Stimulated activated naive CD8-positive, alpha-beta T cell treated with anti-CD3 and anti-CD28 coated beads, Interleukin-15, amount 100 ng/mL, for 72 hours (primary cell): ENCODE measurements at places on chromosomes 13 and 19.

GRCh38 chr13:97124915-97125809, 97.0 kb upstream of the MBNL2 start:
- peak; percentile 11 for DNase-seq

GRCh38 chr13:113810640-113811039, 51.6 kb downstream of the TMEM255B start:
- no peak for DNase-seq

- no peak for DNase-seq
Observed at GRCh38 chr13:112693831-112694497, 4.1 kb downstream of the ATP11A start.

DNA sequence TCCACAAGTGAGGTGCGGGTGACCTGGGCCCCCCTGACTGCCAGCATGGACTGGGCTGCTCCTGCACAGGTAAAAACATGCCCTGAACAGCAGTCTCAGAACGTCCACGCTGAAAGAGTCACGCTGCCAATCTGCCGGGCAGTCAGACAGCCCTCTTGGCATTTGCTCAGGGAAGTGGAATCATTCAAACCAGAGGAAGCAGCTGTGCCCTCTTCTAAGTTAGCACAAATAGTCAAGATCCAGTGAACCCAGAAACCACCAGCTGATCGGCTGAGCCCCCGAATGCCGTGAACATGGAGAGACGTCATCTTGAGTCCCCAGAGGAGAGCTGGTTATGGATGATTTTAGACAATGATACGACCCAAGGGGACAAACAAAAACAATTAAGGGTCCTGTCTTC, 34.4 kb downstream of the KLF2 start:
- no peak for DNase-seq

DNA sequence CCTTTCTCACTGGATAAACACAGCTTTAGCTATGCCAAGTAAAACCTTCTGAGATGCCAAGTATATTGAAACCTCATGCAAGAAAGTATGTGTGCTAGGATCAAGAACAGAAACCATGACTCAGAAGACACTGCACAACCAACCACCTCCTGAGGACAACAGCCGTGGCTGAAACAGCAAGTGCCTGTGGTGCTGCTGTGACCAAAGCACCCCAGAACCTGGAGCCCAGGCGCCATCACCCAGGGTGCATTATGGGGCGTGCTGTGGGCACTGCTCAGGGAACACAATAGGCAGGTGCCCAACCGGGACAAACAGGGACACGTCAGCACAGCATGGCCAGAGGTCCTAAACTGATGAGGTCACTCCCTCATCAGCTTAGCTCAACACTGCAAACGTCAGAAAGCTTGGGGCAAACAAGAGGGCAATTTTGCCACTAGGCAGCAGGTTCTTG, 101.3 kb upstream of the SLC15A1 start:
- DNase-seq, result peak; percentile 89

- no peak for DNase-seq
Observed at GRCh38 chr19:19087676-19088075, 23.9 kb downstream of the SLC25A42 start.

- DNase-seq, result peak; percentile 27
Observed at GRCh38 chr19:13441810-13442512, 64.3 kb downstream of the CACNA1A start.

GRCh38 chr13:40452038-40452666, 214.3 kb downstream of the FOXO1 start:
- no peak for DNase-seq

- no peak for DNase-seq
Observed at GRCh38 chr13:30796132-30796572, 60.8 kb downstream of the ALOX5AP start.

DNA sequence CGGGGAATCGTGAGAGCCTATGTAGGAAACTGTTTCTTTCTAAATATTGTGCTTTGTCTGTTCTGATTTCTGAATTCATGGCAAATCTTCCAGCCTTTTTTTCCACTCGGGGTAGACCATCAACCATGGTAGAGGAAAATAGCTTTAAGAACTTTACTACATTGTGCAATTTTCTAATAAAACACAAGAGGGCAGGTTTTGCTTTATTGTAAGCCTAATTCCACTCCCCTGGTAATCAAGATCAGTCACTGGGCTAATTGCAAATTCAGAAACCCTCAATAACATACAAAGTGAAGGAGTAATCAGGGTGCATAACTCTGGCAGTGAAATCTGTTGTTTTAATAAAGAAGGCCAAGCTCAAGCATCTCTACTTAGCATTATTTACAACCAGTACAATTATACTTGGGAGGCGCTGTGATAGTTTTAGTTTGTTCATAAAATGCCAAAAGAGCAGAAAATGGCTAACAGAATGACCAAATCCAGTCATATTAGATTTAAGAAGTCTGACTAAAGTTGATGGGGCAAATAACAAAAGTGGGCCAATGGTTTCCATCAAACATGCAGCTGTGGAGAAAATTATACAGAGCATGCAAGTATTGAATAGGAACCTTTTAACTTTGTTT, 43.8 kb downstream of the DCT start:
- no peak for DNase-seq

- DNase-seq, result no peak
Observed at GRCh38 chr13:25707726-25708125, 336.0 kb downstream of the ATP8A2 start.

- DNase-seq, result no peak
Observed at GRCh38 chr13:42380420-42381164, 108.6 kb downstream of the AKAP11 start.

GRCh38 chr19:54162241-54162805, 2.8 kb upstream of the LENG1 start:
- DNase-seq, result peak; percentile 78

DNA sequence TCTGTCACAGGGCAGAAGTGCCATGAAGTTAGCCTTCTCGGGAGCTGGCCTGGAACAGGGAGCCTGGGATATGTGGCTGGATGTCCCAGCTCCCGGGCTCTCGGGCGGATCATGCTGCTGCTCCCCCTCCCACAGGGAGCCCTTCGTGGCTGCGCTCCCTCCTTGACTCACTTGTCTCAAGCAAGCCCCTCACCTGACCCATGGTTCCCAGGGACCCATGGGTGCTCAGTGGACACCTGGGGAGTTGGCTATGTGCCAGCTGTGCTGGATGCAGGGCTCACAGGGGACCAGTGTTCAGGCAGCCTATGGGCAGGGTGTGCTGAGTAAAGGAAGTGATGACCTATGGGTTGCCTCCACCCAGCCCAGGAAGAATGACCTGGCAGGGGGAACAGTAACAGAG, 213.1 kb upstream of the SGCG start:
- DNase-seq, result no peak

DNA sequence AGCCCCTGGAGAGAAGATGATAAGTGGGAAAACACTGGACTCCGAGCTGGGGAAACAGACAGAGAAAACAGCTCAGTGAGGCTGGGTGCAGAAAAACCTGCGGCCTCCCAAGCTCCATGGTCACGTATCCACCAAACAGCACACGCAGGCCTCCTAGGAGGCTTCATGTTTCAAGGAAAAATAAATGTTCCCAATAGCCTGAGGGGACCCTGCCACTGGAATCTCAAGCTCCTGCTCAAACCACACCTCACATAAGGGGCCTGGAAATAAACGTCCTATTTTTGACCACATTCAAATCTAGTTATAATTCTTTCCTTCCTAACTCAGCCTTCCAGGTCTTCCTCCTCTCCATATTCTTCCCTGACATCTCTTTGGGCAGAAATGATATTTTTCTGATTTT, 225.7 kb downstream of the ABCC4 start:
- DNase-seq, result no peak

DNA sequence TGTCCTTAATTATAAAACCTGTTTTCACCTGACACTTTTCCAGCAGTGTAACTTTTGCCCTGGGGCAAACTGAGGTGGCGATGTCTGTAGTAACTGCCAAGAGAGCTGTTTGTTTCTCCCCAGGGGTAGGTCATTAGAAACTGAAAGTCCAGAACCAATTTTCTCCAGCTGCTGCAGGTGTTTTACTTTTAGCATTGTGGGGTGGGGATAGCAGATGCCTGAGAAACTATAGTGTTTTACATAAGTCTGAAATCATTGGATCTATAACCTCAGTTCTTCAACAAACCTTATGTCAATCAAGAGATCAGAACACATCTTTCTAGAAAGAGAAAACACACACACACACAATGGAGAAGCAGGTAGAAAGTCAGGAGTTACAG, 92.7 kb downstream of the LHFPL6 start:
- no peak for DNase-seq

DNA sequence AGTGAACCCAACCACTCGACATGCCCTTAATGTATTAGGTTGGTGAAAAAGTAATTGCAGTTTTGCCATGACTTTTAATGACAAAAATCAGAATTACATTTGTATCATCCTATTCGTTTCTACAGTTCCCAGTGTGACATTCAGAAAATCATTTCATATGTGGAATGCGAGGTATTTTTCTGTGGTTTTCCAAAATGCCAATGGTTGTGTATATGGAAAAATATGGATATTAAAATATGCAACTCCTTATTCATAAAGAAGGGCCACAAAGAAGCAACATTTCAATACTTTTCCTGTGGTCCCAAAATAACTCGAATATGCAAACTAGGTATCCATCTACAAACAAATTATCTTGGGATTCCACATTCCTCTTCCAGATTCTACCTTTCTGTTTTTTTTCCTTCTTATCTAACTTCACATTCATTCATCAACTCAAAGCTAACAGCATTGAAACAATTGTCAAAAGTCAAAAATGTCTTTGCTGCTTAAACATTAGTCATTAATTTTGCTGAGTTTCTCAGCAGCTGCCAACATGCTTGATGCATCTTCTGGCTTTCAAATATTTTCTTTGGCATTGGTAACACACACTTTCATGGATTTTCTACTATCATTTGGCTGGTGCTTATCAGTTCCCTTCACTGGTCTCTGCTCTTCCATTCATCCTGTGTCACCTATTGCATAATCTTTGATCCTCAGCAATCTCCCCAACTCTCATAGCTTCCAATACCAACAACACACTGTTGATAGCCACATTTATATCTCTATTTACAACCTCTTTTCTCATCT, 1445.4 kb downstream of the EFNB2 start:
- no peak for DNase-seq

GRCh38 chr19:13864046-13864666, 12.8 kb upstream of the NANOS3 start:
- DNase-seq, result no peak

- no peak for DNase-seq
Observed at GRCh38 chr19:3470500-3471128, 9.7 kb downstream of the SMIM24 start.

DNA sequence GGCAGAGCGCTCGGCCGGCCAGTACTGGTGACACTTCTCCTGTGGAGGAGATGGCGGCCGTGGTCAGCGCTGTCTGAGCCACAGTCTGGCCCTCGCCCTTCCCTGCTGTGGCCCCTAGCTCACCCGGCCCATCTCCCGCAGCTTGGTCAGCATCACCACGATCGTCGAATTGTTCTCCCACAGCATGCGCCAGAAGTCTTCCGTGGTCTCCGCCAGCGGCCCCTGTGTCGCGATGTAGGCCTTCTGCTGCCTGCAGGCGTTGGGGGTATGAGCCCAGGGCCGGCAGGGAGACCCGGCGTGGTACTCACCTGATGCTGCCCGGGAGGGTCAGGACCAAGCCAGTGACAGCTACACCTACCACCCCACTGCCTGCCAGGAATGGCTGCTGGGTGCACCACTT, 130.1 kb downstream of the PTPRS start:
- no peak for DNase-seq

- no peak for DNase-seq
Observed at GRCh38 chr19:12687496-12688196, at the start of gene GNG14. Gene GNG14, plus strand, starts transcription at chr19:12687998. Its CDS starts 51 bp downstream, at chr19:12688049.

DNA sequence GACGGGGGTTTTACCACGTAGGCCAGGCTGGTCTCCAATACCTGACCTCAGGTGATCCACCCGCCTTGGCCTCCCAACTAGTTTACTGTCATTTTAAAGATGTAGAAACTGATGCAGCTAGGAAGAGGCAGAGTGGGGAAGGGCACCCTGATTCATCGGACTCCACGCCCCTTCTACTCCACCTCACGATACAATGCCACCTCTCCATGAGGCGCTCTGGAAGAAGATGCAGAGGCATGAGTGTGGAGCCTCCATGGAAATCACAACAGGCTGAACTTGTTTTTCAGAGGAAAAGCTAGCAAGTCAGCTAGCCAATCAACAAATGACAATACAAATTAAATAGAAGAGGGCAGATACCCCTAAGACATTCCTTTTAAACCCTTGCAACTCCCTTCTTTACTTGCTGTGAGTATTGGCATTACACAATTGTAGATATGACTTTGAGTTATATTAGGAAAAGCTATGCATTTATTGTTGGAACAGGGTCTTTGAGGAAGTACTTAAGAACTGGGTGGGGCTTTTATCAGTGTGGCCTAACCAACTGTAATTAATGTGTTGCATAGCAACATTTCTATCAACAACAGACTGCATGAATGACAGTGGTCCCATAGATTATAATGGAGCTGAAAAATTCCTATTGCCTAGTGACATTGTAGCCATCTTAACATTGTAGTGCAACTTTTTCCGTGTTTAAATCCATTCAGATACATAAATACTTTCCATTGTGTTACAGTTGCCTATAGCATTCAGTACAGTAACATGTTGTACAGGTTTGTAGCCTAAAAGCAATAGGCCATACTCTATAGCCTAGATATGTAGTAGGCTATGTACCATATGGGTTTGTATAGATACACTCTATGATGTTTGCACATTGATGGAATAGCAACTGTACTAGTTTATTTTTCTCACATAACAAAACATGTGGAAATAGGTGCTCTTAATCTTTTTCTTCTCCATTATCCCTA, 17.6 kb downstream of the WDFY2 start:
- no peak for DNase-seq

GRCh38 chr19:35177377-35178274, 23.1 kb downstream of the FXYD5 start:
- DNase-seq, result no peak

GRCh38 chr13:113397608-113398425, 33.9 kb upstream of the GRTP1 start:
- DNase-seq, result no peak

DNA sequence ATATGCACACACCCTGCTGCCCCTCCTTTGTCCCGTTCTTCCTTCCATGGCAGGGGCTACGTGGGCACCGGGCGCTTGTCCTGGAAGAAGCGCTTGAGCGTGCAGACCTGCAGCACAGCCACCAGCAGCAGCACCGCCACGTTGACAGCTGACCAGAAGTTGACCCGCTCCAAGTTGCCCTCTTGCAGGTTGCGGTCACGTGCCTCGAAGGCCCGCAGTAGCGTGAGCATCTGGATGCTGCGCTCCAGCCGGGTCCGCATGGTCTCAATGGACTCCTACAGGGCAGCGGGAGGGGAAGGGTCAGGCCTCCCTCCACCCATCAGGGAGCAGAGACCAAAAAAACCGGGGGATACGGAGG, 3.1 kb downstream of the TMED1 start:
- DNase-seq, result no peak

GRCh38 chr19:46898731-46899130, 37.9 kb downstream of the ARHGAP35 start:
- DNase-seq, result no peak

GRCh38 chr13:80496721-80497397, 155.9 kb upstream of the SPRY2 start:
- DNase-seq, result no peak
